ENCODE measurements at places on chromosomes 7 and 10.

DNA sequence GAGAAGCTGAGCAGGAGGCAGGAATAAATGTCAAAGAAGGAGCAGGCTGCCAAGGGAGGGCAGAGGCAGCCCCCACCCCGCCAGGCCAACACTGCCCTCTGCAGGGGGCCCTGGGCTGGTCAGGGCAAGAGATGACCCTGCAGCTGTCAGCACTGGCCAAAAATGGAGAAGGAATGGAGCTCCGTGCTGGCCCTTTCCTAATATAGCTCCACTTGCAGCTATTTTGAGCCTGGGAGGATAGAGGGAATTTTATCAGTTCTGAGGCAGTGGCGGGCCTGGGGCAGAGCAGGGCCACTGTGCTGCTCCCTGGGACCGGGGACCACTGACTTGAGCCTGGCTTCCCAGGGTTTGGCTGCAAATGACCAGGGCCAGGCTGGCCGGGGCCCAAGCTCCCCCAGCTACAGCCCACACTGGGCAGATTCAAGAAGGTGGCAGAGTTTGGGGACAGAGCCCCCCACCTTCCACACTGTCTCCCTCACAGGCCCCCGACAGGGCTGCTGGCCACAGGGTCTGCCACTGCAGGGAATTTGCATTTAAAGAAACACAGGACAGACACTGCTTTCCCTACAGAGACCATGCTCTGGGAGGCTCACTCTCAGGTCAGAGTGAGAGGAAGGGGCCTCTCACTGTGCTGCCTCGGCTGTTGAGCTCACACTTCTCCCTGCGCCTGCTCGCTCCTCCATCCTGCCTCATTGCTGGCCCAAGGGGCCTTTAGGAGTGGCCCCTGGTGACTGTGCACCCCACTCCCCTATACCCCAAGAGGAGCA lies 16.2 kb downstream of the LDB3 start:
- peak; percentile 34 for DNase-seq

DNA sequence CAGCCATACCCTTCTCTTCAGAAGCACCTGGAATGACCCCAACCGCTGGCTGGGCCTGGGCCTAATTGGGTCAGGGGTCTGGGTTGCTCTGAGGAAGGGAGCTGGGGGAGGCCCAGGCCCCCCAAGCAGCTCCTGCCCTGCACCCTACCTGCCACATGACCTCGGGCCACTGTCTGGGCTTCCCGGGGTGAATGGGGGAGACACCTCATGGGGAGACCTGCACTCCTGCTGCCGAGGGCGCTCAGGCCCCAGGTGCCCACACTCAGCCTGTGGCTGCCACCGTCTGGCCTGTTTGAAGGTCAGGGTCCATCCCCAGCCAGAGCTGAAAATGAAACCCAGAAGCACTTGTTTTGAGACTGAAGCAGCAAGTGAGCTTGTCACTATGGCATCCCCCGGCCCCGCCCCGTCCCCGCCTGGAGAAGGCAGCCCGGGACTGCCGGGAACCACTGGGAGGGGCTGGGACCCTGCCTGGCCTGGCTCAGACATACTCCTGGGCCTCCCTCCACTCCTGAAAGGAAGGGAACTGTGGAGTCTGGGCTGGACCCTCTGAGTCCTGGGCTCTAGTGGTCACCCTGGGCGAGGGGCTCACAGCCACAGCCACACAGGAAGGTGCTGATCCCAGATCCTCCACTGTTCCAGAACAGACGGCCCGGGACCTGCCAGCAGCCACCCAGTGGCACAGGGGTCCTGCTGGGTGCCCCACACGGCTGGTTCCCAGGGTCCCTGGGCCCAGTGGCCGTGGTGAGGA lies 7.4 kb upstream of the MICALL2 start:
- no peak for DNase-seq

DNA sequence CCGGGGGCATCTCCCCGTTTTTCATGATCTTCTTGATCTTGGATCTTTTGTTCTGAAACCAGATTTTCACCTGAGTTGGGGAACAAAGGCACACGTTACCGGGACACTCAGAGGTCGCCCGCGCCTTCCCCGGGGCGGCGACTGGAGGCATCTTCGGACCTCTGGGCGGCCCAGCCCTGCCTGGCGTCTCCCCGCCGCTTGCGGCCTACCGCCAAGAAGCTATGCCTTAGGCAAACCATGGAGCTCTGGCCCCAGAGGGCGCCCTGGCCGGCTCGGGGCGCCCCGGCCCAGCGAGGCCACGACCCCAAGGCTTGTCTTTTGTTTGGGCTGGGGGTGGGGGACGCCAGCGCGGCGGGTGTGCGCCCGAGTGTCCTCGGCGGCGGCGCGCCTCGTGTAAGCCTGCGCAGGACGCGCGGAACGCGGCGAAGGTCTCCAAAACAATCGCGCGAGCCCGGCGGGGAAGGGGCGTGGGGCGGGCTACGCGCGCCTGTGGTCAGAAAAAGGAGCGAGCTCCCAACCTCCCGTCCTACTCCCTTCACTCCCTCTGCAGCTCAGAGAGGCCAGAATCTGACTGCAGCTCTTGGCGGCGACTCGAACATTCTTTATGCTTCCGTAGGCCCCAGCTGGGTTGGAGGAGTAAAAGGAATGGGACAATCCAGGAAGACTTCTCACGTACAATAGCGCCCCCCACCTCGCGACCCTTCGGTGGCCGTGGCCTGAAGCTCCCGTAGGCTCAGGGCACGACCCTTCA lies 3.5 kb downstream of the DLX5 start:
- no peak for DNase-seq

DNA sequence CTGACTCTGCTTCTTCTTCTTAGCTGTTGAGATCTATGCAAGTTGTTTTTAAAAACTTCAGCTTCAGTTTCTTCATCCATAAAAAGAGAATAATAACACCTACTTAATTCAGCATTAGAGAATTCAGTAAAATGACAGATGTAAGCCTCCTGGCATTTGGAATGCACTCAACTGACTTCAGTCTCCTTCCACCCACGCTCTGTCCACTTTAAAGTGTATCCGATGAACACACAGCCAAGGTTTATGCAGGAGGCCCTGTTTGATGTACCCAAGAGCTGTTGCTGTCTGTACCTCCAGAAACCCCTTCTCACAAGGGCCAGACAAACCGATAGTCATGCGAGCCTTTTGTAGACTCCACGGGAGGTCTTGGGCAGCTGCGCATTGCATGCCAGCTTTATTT lies 27.1 kb upstream of the SLC35B4 start:
- no peak for DNase-seq

- no peak for DNase-seq
These were observed 74.9 kb upstream of the NRBF2 start for GRCh38 chr10:63058236-63058635.
